Hematopoietic multipotent progenitor cell treated with erythropoietin and hydrocortisone succinate and interleukin-3 and kit ligand, for 17 days (in vitro differentiated cells): ENCODE measurements at places on chromosomes 3 and 15.

- DNase-seq = peak; percentile 56
Observed at GRCh38 chr15:67521783-67522568, 1.0 kb downstream of the C15orf61 start.

GRCh38 chr3:138696666-138697370 is 88.2 kb downstream of the FAIM start:
- no peak for DNase-seq

DNA sequence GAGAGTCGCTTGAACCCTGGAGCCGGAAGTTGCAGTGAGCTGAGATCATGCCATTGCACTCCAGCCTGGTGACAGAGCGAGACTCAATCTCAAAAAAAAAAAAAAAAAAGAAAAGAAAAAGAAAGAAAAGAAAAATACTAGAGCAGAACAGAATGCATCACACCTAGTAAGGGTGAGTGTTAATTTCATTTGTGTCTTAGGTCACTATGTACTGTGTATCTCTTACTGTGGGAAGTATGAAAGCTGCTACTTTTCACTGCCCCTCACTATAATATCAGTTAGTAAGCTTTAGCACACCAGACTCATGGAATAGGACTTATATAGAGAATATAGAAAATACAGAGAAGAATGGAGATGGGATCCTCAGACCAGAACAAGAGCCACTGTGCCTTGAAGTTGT is 45.9 kb upstream of the RASA2 start:
- DNase-seq = no peak

- no peak for DNase-seq
Observed at GRCh38 chr15:36814708-36815107, 235.3 kb downstream of the CDIN1 start.

DNA sequence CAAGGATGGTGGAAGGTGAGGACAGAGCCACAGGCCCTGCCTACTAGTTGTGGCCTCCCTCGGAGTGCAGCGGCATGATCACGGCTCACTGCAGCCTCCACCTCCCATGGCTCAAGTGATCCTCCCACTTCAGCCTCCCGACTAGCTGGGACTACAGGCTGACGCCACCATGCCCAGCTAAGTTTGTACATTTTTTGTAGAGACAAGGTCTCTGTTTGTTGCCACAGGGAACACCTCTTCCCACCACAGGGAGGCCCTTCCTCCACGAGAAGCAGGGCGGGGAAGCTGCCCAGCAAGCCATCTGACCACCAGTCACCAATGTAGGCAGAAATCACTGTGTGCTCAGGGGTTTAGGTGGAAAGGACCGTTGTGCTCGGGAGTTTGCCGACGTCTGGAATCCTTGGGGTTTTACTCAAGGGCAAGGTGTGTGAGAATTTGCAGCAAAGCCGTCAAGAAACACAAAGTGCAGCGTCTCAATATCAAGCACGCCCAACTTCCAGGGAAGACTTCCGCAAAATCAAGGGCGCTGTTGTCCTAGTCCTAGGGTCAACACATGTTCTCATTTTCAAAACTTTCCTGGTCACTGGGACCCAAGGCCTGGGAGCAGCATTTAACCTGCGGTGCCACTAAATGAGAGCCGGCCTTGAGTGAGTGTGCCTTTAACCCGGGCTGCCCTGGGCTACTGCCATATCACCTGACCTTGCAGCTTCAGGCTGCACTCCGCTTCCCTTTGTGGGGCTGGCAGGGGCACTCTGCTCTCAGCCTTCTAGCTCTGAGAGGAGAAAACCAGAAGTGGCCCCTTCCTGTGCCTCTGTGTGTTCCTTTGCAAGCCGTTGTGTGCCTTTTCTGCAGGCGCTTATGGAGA is 65.7 kb downstream of the SLC12A8 start:
- no peak for DNase-seq

- no peak for DNase-seq
Observed at GRCh38 chr15:58086491-58086890, 21.0 kb upstream of the ALDH1A2 start.
